ENCODE measurements at places on chromosomes 1 and 21.

- DNase-seq = no peak
Measured at GRCh38 chr1:81758181-81758580, 42.6 kb upstream of the ADGRL2 start.

DNA sequence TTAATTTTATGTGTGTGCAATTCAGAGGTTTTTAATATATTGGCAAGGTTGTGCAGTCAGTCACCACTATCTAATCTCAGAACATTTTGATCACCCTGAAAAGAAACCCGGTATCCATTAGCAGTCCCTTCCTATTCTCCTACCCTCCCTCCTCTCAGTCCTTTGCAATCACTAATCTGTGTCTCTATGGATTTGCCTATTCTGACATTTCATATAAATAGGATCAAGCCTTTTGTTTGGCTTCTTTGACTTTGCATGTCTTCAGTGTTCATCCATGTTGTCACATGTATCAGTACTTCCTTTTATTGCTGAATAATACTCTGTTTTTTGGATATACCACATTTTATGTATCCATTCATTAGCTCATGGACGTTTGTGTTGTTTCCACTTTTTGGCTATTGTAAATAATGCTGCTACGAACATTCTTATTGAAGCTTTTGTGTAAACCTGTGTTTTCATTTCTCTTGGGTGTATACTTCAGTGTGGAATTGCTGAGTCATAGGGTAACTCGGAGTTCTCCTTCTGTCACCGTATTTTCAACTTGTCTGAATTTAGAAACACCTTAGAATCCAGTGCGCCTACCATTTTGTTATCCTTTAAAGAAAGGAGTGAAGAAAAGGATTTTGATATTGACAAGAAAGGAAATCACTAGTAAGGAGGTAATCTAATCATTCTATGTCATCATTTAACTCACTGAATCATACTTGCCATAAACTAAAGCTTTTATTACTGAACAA lies 3.4 kb downstream of the CEP85 start:
- no peak for DNase-seq

DNA sequence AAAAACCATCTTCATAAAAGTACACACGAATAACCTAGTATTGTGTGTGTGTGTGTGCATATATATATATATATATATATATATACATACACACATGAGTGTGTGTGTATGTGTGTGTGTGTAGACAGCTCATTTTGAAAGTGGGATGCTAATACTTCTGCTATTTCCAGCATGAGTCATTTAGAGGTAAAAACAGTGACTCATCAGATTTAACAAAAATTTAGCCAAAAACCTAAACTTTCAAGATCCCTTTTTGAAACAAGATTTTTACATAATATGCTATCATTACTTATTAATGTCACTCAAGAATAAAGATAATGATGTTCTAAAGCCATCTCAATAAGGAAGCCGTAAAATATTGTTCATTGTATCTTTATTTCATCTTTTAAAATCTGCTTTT lies 35.6 kb upstream of the ADGRL4 start:
- no peak for DNase-seq

DNA sequence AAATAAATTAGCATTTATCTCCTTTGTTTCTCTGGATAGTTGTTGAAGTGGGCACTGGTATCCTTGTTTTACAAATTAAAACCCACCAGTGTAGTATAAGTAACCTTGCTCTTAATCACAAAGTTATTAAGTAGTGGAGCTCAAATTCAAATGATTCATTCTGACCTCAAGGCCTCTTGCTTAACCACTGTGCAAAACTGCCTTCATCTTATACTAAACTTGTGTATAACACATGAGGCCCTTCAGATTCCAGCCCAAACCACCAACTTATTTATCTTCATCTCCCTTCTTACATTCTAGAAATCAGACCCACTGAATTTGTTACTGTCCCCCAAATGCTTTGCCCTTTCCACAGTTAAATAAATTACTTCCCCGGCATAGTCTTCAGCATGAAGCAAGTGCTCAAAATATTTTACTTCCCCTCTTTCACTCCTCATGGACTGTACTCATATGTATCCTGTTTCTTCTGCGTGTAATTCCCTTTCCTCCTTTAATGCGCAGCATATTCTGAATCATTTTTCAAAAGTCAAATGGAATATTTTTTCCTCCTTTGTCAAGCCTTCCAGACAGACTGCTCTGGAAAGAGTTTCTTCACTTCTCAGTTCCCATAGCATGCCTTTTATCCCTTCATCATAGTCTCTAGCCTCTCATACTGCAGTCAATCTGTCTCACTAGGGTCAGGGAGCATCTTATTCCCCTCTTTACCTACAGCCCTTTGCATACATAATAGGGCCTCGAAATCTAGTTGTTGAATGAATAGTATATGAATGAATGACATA lies 19.0 kb upstream of the DNASE2B start:
- DNase-seq = no peak

- no peak for DNase-seq
Measured at GRCh38 chr1:54546651-54547401, 1.2 kb upstream of the ACOT11 start.

DNA sequence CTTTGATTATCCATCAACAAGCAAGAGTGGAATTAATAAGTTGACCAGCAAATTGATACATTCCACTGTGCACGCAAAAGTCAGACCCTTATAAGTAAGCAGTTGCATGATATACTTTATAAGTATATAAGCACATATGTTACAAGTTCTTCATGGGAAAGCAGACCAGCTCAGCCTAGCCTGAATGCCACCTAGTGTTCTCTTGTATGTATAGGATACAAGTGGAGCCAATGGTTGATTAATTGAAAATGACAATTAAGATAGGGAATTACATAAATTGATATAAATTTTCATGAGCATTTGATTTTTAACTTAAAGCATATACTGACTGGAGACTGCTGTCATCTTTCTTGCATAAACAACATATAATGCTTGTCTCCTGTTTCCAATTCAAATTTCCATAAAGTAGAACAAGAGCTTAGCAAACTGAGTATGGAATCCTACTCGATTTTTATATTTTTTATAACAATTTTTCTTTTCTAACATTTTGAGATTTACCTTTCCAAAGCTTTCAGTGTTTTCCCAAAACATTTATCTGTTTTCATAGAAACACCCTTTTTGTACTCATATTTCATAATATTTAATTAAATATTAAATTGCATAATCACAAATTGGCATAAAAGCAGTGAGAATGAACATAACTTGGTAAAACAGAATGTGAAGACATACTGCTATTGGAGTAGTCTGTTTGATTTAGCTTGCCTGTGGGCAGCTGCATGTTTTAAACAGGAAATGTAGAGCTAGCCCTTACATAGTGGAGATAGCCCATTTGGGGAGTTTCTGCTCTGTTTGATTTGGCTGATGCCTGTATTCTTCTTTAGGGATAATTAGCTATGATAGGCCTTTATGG lies 62.8 kb downstream of the MAGI3 start:
- DNase-seq = no peak

- no peak for DNase-seq
Measured at GRCh38 chr1:118987468-118988185, 516 bp downstream of the TBX15 start.

DNA sequence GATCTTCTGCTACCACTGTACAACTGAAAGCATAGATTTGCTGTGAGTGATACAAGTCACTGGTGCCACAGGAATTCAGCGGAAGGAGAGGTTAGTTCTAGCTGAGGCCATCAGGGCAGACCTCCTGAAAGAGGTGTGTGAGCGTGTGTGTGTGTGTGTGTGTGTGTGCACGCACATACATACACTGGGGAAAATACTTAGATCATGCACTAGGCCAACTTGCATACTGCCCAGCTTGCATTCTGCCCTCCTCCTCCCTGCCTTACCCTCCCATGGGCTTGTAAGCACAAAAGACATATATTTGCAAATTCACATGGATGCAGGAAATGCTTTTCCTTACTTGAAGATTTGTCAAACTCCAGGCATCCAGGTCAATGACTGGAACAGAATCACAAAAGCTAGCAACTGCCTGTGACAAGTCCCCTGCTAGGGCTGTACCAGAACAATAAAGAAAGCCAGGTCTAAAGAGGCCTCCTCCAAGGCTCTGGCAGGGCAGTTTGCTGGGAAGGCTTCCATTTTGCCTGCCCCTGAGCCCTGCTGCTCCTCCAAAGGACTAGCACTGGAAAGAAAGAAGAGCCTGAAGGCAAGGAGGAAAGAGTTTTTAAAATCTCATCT lies 23.2 kb downstream of the PLEKHA6 start:
- no peak for DNase-seq

- DNase-seq = no peak
Measured at GRCh38 chr1:93056214-93056613, 22.9 kb upstream of the MTF2 start.

Data from vagina (tissue), 2 donors.